Erythroblast (primary cell): ENCODE measurements at places on chromosomes 12 and 14.
A peak's percentile ranks its signal among the peaks of the same experiment; 100 is the strongest.

DNA sequence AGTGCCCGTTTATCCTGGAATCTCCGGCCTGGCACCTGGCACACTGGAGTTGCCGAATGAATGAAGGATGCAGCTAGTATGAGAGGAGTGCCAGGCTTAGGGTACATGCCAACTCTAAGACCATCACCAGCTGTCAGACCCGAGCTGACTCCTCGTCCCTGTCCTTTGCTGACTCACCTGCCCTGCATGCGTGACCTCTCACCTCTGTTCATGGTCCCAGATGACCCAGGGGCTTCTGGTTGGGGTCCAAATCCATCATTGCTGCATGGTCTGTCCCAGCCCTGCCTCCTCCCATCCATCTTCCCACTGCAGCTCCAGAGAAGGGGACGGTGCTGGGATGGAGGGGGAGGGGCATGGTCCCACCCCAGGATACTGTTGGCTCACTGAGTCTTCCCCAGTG lies 9.9 kb upstream of the FAM222A start:
- DNase-seq = no peak

GRCh38 chr12:30694412-30695198 lies 1.1 kb downstream of the IPO8 start:
- DNase-seq = peak; percentile 57

DNA sequence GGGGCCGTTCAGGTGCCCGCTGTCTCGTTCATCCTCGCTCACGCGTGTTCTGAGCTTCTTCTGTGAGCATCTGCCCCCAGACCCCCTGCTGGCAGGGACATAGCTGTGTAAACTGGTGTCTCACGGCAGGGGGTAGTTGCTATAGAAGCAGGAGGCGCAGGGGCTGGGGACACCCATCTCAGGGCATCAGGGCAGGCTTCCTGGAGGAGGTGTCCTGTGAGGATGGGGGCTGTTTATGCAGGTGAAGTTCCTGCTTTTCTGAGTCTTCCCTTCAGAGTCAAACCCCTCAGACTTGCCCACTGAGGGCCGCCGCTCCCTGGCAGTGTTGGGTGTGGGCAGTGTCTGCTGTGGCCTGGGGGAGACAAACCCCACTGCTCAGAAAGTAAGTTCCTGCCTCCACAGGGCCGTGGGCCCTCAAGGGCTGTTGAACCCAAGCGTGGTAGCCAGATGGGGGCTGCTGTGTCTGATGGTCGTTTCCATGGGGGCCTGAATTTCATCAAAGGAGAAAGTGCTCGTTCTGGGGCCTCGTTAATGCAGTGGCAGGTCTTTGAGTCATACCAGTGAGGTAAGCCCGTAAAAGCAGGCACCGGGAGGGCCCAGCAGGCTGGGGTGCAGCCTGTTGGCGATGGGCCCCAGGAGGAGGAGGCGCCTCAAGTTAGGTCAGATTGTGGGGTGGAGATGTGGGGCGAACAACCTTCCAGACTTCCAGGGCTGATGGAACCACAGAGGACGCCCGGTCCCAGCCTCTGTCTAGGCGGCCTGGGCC lies 23.4 kb downstream of the KIF26A start:
- peak; percentile 37 for DNase-seq

- peak; percentile 66 for DNase-seq
Measured at GRCh38 chr12:111597831-111598636, 1.1 kb downstream of the ATXN2 start.

DNA sequence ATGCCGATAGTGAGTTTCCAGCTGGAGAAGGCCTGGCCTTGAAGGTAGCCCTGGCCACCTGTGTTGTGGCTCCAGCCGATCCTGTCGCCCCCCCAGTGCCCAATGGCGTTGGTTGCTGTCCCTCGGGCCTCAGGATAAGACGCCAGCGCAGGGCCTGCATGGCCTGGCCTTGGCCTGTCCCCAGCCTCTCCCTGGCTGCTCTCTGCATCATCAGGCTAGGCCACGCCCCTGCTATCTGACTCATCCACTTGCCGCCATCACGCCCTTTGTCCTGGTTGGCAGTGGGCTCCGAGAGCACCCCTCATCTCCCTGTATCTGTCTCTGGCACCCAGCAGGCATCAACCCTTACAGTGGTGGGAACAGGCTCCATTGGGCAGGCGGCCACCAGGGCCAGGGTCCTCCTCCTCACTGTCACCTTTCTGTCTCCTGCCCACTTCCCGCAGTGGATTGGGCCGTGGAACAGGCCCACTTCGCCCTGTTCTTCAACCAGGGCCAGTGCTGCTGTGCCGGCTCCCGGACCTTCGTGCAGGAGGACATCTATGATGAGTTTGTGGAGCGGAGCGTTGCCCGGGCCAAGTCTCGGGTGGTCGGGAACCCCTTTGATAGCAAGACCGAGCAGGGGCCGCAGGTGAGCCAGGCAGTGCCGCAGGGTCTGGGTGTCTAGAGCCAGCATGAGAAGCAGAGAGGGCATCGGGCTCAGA lies 25.6 kb downstream of the ALDH2 start:
- peak; percentile 83 for DNase-seq

DNA sequence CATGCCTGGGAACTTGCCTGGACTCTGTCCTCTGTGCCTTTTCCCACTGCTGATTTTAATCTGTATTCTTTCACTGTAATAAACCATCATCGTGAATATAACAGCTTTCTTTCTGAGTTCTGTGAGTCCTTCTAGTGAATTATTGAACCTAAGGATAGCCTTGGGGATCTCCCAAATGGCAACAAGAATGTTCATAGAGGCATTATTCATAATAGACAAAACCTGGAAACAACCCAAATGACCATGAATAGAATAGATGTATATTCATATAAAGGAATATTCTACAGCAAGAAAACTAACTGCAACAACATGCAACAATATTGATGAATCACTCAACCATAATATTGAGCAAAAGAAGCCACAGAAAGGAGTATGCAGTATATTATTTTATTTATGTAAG lies 44.7 kb upstream of the CEP83 start:
- no peak for DNase-seq

DNA sequence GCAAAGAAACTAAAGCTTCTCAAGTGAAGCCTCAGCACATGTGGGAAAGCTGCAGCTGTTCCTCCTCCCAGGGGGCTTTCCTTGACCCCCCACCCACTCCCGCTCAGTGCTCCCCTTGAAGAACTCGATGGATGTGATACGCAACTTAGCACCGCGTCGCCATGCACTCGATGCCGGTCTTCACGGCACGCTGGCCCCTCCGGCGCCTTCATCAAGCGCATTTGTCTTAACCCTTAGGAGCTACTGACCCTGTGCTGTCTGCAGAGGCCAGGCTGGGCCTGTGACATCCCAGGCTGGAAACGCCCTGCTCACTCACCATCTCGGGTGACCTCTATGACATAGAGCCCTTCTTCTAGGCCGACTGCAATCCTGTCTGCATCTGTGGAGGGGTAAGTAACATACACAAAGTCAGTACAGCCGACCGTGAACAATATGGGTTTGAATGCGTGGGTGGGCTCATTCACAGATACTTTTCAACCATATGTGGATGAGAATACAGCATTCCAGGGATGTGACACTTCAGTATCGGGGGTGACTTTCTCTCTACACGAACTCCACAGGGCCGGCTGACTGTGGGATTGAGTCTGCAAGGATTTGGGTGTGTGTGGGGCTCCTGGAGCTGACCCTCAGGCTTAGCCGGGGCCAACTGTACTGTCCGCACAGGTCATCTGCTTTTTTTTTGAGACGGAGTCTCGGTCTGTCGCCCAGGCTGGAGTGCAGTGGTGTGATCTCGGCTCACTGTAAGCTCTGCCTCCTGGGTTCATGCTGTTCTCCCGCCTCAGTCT lies 23.1 kb downstream of the AMN start:
- no peak for DNase-seq

DNA sequence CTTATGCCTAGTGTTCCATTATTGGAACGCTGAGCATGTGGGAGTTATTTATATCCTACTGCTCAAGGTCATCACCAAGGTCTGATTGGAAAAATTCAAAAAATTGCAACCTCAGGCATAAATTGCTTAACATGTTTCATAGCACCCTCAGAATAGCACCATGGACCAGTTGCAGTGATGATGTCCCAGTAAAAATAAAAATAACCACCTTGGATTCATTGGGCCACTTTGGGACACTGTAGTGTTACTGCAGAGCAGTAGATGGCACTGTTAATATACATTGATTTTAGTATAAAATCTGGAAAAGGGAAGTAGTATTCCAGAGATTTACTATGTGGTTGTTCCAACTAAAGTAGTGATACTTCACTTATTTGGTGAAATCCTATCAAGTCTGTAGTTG lies 31.0 kb upstream of the PTCSC3 start:
- no peak for DNase-seq

GRCh38 chr14:87349921-87350320 lies 643.1 kb downstream of the GALC start:
- DNase-seq = no peak

DNA sequence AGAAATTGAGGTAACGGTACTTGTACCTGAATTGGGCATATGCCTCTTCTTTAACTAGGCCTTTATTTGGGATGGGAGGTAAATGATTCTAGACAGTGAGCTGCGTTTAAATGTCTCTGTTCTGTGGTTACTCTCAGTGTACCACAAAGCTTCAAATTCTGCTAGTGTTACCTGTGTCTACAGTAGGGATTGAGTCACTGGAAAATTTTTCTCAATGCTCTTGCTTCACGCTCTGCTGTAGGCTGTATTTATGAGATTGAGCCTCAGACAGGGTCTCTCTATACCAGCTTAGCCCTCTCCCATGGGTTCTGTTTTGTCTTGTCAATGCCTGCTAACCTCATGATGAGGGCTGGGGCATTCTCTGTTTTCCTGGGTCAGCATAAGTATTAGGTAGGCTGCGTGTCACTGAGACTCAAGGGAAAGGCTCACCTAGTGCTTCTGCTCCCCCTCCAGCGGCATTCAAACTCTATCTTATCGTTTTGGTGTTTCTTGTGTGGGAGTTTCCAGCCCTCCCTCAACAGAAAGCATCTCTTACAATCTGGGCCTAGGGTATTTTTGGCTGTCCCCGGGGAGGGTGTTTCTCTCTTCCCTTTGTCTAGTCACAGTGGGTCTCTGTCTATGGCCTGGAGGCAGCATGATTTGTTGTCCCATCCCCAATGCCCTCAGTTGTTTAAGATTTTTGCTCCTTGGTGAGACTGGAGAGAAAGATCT lies 285.8 kb downstream of the ADGRD1 start:
- DNase-seq = no peak

DNA sequence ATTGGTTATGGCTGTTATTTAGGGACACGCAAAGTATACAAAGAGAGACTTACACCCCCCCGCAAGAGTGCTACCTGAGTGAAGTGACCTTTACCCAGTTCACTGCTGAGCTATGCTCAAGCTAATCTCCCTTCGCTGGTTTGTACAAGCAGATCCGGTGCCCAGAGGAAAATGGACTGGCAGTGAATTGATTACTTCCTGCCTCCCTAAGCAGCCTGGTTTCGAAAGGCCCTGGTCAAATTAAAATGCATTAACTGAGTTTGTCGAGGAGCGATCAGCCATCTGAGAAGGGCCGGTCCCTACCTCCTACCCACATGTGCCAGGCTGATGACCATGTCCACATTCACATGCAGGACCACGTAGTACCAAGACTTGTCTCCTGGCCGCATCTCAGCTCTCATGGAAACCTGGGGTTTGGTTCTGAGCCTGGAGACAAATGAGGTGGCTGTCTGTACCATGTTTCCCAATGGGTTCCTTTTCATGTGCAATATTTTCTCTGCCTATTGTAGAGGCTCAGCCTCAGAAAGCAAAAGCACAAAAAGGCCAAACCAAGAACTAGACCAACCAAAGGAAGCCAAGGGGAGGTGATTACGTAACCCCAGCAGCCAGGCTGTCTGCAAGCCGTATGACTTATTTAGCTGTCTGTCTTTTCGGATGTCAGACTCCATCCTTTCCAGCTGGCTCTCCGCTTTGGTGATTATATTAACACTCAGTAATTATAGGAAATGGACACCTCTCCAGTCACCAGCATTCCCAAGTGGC lies 284.7 kb upstream of the PWP1 start:
- no peak for DNase-seq

DNA sequence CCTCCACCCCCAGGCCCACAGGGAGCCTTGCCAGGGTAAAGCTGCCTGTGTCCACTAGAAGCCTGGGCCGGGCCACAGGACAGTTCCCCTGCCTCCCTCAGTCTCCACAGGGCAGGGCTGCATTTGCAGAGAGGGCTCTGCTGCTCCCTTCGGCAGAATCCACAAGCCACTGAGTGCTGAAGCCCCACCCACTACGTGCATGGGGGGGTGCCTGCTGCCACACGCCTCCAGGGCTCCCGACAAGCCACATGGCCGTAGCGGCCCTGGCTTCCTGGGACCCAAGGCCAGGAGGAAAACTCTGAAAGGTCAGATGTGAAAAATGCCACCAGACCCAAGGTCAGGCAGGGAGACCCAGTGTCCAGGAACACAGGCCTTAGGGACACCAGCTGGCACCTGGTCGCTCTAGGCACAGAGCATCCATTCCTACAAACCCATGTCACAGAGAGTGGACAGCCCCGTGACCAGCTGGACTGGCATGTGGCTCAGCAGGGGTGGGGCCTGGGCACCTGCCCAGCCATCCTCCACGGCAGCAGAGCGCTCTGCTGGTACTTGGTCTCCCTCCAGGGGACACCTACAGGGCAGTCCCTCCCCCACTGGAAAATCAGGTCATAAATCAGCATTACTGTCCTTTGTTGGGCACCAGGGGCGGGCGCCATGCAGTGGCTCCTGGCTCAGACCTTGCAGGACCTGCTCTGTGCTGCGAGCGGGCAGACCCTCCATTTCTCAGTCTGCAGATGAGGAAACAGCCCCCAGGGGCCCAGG lies 42.9 kb downstream of the CCDC85C start:
- DNase-seq = no peak

- no peak for DNase-seq
Measured at GRCh38 chr14:105529319-105529568, 2.9 kb downstream of the TMEM121 start.

DNA sequence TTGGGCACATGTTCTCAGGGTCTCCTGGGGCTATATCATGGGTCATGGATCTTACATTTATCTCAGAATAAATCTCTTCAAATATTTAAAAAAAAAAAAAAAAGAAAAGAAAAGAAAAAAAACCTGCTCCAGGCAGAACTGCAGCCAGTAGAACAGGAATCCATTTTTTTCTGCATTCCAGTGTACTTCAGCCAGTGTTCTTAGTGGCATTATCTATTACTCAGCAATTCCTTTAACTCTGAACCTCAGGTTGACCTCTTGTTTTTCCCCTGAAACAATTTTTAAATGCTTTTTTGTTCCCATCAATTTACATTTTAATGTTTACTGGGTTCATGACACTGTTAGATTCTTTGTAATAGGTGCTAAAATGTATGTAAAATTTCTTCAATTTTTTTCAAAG lies 66.7 kb upstream of the STXBP6 start:
- DNase-seq = no peak

- DNase-seq = no peak
Measured at GRCh38 chr12:128314611-128315010, 47.6 kb downstream of the TMEM132C start.

- no peak for DNase-seq
Measured at GRCh38 chr12:111728795-111729194, 37.9 kb upstream of the ALDH2 start.

DNA sequence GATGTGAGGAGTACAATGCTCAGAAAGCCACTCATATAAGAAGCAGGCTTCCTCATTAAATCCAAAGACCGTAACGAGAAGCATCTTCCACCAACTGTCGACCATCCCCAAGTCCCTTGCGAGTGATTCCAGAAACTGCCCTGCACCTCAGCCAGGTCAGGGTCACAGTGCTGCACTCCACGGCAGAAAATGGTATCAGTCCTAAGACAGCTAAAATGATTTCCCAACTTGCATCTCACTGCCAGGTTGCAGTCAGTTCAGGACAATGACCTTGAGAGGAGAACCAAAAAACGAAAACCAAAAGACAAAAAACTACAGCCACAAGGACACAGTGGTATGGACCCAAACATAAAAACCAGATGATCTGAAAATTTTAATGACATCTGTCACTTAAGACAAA lies 20.6 kb downstream of the SBNO1 start:
- no peak for DNase-seq
